ENCODE measurements at places on chromosomes 5 and 9.

DNA sequence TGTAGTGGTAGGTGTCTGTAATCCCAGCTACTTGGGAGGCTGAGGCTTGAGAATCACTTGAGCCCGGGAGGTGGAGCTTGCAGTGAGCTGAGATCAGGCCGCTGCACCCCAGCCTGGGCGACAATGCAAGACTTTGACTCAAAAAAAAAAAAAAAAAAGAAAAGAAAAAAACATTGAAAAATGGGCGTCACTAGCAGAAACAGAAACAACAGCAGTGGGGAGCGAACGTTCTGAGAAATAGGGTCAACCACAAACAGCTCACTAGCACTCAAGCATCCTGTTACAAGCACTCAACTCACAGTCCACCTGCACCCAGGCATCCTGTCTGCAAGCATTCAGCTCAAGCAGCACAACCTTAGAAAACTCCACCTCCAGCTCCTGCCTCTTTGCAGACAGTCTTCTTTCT is 17.2 kb downstream of the TRIM14 start:
- DNase-seq = peak; percentile 81

- no peak for DNase-seq
These were observed 57.5 kb upstream of the PAPPA start for GRCh38 chr9:116096046-116096445.

DNA sequence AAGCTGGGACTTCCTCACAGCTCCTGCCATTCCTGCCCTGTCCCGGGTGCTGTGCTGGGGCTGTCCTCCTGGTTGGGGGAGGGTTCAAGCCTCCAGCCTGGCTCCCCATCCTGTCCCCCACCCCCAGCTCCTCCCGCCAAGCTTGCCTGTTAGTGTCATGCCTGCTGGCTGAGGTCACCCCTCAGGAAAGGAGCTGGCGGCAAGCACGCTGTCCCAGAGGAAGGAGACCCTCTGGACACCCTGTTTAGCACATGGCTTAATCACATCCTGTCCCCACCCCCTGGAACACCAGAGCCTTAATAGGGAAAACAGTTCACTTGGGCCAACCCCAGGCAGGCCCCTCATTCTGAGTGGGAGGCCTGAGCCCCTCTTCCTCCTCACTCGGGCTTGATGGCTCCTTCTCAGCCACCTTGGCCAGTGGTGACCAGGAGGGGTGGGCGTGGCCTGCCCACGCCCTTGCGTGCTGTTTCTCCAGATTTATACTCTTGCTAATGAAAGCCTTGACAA is 9.2 kb upstream of the PHYHD1 start:
- no peak for DNase-seq

GRCh38 chr5:139731281-139731680 is 64.3 kb upstream of the PSD2 start:
- DNase-seq = no peak

DNA sequence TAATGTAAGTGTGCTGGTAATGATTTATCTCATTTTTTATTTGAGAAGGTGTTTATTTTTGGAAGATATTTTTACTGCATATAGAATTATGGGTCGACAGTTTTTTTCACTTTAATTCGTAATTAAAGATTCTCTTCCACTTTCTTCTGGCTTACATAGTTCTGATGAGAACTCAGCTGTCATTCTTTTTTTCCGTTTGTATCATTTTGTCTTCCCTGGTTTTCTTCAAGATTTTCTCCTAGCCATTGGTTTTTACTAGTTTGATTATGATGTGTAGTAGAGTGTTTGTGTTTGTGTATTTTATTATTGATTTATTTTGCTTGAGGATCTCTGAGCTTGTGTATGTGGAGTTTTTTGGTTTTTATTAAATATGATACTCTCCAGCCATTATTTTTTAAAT is 21.7 kb downstream of the SLF1 start:
- no peak for DNase-seq

GRCh38 chr5:164518067-164518740 is 1012.8 kb downstream of the MAT2B start:
- no peak for DNase-seq

DNA sequence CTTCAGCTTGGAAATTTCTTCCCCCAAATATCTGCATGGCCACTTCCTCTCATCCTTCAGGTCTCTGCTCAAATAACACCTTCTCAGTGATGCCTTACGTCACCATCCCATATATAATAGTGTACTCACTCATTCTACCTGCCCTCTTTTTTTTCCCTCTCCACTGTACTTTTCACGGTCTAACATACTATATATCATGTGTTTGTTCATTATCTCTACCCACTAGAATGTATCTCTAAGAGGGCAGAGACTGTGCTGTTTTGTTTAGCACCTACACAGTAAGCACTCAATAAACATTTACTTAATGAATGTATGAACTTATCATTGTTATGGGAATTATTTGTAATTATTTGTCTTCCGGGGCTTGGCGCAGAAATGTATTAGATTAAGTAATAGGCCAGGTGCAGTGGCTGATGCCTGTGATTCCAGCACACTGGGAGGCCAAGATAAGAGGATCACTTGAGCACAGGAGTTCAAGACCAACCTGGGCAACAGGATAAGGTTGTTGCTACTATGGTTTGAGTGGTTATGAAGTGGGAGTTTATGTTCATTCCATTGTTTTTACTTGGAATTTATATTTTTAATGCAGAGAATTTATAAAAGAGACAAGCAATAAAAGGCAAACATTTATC is 6.0 kb upstream of the IL13 start:
- no peak for DNase-seq

All from NCI-H510A (cell line).